ENCODE measurements at places on chromosomes 3 and 15. TPM values are rescaled to one million over a fixed set of nuclear protein-coding genes. Genes with fewer than 3 reads are reported as not detected.

The KLHL18 gene
- 17.5 TPM for total RNA-seq

The FOXP1 gene
- 15.9 TPM for total RNA-seq

The TRAIP gene
- total RNA-seq: 5.7 TPM

The SMARCC1 gene
- 32.7 TPM for total RNA-seq

The PIGZ gene
- 0.89 TPM for total RNA-seq

The ZNF502 gene
- total RNA-seq: 1.0 TPM

The OR5H6 gene
- not detected for total RNA-seq

The CHRFAM7A gene
- 0.90 TPM for total RNA-seq

The ITIH4 gene
- 0.10 TPM for total RNA-seq

The TMEM42 gene
- 4.3 TPM for total RNA-seq

The ACSBG1 gene
- 1.4 TPM for total RNA-seq

The MELTF gene
- total RNA-seq: 4.9 TPM

The ANKUB1 gene
- total RNA-seq: not detected

The ZBTB11 gene
- total RNA-seq: 11.7 TPM

The COL8A1 gene
- total RNA-seq: 24.3 TPM

The SENP8 gene
- 3.2 TPM for total RNA-seq

The CLRN1 gene
- total RNA-seq: not detected

The KAT2B gene
- total RNA-seq: 1.3 TPM
